NCI-H510A treated with DMSO at 0.1 percent for 48 hours (cell line): ENCODE measurements at places on chromosomes 16 and 17.

DNA sequence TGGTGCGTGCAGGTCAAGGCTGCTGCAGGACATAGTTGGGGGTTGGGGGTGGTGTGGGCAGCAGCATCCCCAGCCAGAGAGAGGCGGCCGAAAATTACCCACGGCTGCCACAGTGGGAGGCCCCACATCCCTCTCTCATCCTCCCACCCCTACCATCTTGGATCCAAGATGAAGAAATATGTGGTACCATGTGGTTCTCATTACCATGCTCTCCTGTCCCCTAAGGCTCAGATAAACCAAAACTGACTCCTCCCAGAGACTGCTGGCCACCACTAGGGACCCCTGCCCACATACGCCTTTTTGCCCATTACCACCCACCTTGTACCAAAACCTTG, 120.4 kb downstream of the HIC1 start:
- DNase-seq: no peak

GRCh38 chr16:31428279-31428597, at the start of gene COX6A2:
Gene COX6A2, minus strand, starts transcription at chr16:31428360. Its CDS starts 35 bp downstream, at chr16:31428325.
- DNase-seq: no peak

GRCh38 chr17:830950-831349, 48.8 kb downstream of the MRM3 start:
- no peak for DNase-seq

DNA sequence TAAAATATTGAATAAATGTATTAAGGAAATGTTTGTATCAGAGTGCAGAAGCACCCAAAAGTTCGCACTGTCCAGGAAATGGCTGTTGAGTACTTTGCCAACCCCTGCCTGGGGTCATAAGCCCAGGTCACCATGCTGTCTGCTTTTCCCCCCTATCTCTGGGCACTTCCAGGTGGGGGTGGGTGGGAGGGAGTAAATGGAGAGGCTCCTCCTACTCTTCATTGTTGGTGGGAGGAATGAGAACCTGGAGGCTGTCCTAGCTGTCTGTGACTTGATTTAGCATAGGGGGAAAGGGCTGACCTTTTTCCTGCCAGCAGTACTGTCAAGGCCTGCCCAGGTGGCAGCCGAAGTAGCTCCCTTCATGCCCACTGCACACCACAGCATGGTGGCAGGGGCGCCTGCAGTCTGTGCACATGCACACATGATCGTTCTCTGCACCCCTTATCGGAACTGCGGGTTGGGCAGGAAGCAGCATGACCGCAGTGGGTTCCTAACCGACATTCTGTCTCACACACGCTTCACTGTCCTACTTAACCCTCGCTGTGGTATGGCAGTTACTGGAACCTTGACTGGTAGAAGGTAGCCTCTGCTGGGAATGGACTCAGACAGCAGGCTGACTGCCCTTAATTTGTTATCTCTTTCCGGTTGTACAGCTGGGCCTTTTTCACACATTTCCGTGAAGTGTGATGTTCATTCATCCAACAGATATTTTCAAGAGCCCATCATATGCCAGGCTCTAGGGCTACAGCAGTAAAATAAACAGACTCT, 41.5 kb downstream of the LDHD start:
- DNase-seq: no peak

DNA sequence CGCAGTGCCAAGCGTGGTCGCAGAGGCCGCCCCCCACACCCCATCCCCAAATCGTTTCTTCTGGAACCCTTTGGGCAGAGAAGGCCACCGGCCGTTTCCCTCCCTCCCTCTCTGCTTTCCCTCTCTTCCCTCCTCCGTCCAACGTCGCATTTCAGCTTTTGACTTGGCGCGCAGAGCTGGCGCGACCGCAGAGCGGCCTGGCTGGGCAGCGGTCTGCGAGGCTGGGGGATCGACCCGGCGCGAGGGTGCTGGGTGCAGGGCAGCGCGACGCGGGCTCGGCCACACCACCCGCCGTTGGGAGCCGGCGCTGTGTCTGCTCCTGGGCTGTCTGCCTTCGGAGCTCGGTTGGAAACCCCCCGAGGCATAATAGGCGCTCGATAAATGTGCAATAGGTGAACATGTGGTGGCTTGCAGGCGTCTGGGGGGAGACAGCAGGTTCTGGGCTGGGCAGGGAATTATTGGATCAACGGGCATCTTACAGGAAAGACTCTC, 2.8 kb upstream of the NTN3 start:
- no peak for DNase-seq

DNA sequence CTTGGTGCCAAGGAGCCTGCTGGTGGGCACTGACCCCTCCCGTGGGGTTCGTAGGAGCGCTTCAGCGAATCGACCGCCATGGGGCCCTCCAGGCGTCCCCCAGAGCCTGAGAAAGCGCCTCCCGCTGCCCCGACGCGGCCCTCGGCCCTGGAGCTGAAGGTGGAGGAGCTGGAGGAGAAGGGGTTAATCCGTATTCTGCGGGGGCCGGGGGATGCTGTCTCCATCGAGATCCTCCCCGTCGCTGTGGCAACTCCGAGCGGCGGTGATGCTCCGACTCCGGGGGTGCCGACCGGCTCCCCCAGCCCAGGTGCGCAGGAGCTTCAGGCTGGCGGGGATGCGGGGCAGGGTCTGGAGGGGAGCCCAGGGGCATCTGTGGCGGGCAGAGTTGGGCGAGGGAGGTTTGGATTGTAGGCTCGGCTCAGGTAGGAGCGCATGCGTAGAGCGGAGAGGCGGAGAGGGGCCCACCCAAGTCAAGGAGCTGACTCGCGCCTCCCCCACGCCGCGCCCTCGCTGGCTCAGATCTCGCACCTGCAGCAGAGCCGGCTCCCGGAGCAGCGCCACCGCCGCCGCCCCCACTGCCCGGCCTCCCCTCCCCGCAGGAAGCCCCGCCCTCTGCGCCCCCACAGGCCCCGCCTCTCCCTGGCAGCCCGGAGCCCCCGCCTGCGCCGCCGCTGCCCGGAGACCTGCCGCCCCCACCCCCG, 19.8 kb downstream of the FMNL1 start:
- peak; percentile 30 for DNase-seq

DNA sequence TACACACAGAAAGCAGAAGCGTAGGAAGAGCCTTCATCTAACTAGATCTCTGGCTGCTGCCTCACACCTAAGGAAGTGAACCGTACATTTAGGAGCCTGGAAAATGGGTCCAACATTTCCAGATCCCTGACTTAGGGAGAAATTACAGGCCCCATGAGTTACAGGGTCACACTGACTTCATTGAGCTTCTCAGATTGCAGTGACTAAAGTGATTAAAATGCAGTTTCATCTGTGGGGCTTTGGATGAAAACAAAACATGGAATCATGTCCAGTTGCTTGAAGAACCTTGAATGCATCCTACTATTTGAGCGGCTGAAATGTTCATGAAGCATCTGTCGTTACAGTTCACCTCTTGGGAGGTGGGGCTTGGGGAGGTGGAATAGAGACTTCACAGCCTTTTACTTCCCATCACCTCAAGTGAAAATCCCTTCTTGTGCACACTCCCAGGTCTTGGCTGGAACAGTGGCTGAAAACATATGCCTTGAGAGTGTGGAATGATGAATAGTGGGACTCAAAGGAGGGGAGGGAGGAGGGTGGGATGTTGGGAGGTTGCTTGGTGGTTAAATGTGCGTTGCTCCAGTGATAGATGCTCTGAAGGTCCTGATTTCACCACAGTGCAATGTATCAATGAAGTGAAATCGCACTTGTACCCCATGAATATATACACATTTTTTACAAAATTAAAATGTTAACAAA, 19.7 kb downstream of the TEKT3 start:
- no peak for DNase-seq

DNA sequence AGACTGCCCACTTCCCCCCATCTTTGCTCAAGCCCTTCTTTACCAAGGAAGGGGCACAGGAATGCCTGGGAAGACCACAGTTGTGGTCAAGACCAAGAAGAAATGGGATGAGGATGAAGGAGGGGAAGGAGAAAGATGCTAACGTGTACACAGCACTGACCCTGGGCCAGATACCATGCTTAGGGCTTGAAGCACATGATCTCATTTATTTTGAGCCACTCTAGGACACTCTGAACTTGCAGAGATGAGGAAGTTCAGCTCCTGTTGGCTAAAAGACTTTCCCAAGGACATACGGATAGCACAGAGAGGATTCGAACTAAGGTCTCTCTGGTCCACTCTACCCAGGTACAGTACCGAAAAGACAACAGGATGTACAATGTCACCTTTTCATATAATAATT, 42.6 kb downstream of the PIK3R5 start:
- DNase-seq: no peak

DNA sequence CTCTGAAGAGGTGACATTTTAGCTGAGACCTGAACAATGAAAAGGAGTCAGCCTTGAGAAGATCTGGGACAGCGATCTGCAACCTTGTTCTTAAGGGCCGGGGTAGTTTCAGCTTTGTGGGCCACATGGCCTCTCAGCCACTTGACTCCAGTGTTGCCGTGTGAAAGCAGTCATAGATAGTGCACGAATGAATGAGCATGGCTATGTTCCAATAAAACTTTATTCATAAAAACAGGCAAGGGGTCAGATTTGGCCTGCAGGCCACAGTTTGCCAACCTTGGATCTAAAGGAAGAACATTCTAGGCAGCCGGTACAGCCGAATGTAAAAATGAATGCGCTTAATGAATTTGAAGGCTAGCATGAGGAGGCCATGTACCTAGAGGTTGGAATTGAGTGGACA, 83.5 kb downstream of the ABCC6 start:
- no peak for DNase-seq

- no peak for DNase-seq
Observed at GRCh38 chr17:11565591-11565990, 32.7 kb upstream of the DNAH9 start.

DNA sequence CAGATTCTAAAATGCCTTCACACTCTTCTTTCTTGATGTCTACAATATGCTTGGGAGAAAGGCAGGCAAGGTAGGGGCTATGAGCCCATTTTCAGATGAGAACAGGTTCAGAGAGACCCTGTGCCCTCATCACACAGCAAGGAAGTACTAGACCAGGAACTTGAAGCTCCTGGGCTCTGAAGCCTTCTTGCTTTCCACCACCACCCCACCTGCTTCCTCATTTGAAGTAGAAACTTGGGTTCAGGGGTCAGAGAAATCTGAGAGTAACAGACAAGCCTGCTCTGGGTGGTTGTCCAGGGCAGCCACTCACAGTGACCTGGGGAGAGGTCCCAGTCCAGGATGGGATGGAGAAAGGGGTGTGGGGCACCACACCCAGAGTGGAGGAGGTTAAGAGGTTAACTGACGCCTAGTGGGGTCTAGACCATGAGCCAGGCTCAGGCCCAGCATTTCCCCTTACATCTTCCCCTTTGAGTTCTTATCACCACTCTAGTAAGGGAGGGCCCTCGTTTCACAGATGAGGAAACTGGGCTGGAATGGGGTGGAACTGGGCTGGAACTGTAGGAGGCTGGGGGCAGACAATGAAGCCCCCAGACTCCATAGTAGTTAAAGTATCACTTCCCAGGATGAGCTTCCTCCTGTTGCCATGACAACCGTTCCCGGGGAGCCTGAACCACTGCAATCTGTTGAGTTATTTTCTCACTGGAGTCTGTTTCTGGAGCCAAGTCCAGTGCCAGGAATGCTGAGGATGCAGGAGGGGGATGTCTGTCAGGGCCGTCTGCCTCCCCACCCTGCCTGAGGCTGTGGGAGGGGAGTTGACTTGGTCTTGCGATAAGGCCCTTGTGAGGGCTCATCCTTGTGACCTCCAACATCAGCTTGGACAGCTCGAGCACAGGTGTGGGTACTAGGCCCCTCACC, 16.2 kb upstream of the PHF12 start:
- DNase-seq: no peak

DNA sequence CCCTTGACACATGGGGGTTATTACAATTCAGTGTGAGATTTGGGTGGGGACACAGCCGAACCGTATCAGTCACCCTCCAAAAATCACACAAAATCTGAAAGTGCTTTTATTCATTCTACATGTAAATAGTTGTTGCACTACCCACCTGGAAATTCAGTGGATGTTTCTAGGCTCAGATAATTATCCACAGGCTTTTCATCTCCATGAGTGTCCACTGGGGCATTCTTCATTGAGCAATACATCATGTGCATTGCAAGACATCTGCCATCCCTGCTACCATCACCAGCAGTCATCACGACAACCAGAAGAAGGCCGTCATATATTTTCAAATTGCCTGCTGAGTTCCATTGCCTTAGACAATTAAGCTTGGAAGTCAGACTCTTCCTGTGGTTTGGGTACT, 330.8 kb downstream of the WWOX start:
- no peak for DNase-seq

GRCh38 chr17:64718058-64718457, 56.0 kb upstream of the SMURF2 start:
- peak; percentile 88 for DNase-seq

DNA sequence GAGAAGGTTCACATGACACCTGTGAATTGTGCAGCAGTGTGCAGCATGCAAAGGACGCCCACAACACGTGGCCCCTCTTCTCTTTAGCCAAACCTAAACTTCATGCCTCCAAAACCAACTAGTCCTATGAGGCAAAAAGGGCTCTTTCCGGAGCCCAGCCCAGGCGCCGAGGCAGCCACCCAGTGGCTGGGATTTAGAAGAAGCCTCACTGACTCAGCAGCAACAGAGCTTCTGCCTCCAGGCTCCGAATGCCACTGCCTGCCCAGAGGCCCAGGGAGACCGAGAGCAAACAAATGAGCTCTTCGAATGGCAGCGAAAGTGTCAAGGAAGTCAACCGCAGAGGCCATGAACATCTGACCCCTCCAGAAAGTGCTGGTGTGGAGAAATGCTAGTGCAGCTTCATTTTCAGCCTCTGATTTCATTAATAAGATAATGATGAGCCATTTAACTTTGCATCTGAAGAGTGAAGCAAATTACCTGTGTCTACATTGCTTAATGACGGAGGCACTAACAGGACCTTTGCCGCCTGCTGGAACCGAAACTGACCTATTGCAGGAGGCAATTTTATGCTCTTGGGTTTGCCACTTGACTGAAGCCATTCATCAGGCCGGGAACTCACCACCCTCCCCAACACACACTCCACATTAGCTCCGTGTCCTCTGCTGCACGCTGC, 157.7 kb upstream of the RPL38 start:
- peak; percentile 43 for DNase-seq

GRCh38 chr17:46147296-46147695, 45.9 kb downstream of the KANSL1 start:
- DNase-seq: no peak
